ENCODE measurements at places on chromosomes 4 and X.
A peak's percentile ranks its signal among the peaks of the same experiment; 100 is the strongest.

- DNase-seq = no peak
Observed at GRCh38 chrX:7582191-7582590, 260.8 kb upstream of the VCX start.

DNA sequence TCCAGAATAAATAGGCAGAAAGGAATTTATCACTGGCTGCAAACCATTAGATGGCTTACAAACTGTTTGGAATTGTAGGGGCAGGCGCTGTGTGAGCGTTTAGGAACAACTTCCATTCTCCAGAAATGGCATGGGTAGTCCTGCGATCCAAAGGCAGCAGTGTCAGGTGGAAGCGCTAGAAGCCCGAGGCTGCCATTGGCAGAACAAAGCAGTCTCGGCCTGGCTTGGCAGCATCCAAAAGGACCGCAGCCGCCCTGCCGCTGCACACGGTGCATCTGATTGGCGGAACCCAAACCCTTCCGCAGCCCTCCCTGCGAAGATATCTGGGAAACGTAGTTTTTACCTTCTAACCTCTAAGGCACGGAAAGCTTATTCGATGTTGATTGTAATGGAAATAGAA lies 23.6 kb upstream of the YTHDC1 start:
- DNase-seq = no peak

- DNase-seq = no peak
Observed at GRCh38 chr4:83255584-83255983, 29.0 kb downstream of the COQ2 start.

DNA sequence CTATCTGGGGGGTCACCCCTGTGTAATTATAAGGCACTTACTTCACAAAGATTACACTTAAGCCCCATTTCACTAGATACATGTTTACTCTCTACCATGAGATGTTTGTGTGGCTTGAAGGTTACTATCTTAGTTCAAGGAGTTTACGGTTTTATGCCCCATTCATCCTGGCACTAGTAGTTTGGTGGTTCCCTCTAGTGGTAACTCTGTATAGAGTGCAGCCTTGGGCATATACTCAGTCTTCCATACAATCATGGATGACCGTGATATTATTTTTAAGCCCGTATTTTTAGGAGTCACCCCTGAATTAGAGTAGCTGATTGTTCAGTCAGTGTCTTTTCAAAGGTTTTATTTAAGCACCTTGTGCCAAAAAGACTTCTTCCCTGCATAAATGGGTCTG lies 109.9 kb upstream of the FAM47C start:
- DNase-seq = peak; percentile 0

- no peak for DNase-seq
Observed at GRCh38 chr4:109739547-109739946, 9.7 kb upstream of the PLA2G12A start.

- no peak for DNase-seq
Observed at GRCh38 chr4:118586357-118586790, 98.8 kb upstream of the METTL14 start.

DNA sequence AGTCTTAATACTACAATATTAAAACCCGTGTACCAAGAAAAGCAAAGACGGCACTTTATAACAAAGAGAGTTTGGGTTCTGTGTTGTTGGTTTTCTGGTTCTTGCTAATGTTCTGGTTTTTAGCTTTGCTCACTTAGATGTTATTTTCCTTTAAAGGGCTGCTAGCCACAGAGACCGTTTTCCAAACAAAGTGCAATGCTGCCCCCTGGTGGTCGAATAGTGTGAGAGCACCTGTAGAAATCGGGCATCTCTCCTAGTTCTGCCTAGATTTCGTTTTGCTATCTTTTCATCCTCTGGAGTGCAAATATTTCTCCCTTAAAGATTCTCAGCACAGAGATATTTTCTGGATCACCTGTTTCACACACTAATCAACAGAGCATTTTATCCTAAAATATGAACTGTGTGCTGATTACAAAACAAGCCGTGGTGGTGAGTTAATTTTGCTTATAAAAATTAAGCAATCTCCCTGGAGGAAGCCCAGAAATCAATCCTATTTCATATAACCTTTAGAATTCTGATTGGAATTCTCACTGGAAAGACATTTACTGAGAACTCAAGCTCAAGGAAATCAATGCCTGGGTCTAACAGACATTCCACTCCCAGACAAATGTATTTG lies 334.5 kb upstream of the NOCT start:
- peak; percentile 30 for DNase-seq

- no peak for DNase-seq
Observed at GRCh38 chr4:1488831-1489638, 82.8 kb upstream of the NKX1-1 start.

DNA sequence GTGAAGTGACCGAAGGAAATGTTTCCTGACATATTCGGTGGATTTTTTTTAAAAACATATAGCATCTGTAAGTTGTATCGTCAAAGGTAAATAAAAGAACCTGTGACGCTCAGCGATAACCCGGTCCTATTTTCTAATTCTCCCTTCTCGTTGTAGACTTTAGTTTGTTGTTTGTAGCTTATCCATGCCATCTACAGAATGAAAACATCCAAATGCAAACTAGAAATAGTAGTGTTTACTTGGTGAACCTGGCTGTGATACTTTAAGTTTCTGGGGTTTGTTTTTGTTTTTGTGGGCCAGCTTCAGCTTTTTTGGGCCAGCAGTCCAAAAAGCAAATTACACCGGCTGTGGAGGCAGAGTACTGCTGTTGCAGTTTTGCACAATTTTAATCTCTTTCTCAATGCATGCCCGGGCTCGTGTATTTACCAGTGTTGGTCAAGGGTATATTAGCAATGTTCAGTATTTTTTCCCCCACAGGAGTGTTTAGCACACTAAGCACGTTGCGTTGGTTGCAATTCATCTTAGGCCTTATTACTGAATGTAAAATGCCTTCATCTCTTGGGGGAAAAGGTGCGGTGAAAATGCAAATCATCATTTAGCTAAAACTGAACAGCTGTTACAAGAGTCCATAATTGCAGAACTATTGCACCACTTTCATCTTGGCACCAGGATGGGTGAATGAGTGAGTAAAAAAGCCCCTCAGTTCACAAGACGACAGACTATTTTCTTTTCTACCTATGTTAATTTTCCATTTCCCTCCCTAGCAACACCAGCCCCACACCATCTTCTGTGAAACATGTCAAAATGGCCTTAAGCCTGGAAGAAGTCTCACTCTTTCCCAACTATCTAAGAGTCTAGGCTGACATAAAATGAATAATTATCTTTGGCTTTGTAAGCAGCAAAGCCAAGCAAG lies 1.7 kb upstream of the CNOT6L start:
- no peak for DNase-seq

- no peak for DNase-seq
Observed at GRCh38 chr4:6178757-6179156, 21.6 kb downstream of the JAKMIP1 start.

GRCh38 chr4:89263265-89263664 lies 44.3 kb downstream of the GPRIN3 start:
- no peak for DNase-seq

DNA sequence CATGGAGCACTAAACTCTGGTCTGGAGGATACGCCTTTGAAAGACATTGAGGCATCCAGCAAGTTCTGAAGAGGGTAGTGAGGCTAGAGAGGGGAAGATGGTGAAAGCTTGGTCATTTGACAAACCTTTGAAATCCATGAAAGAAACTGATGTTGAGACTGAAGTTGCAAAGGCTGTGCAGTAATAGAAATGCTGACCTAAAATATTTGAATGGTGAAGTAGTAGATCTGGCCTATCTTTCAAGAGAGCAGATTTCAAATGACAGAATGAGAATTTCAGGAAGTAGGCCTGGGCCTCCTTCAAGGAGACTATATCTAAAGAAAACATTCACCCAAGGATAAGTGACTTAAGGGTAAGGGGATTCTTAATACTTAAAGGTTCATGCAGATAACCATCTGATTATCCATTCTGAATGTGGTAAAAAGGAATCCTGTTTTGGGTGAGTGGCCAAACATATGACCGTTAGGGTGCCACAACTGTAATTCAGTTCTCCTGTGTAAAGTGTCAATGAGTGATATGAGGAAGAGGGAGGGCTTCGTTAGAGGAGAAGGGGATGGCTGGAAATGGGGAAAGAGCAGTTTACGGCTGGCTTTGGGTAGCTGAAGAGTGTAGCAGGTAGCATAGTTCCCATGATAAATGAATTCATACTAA lies 62.2 kb downstream of the AMELX start:
- DNase-seq = no peak

GRCh38 chr4:97105347-97106099 lies 1037.8 kb downstream of the STPG2 start:
- peak; percentile 10 for DNase-seq

DNA sequence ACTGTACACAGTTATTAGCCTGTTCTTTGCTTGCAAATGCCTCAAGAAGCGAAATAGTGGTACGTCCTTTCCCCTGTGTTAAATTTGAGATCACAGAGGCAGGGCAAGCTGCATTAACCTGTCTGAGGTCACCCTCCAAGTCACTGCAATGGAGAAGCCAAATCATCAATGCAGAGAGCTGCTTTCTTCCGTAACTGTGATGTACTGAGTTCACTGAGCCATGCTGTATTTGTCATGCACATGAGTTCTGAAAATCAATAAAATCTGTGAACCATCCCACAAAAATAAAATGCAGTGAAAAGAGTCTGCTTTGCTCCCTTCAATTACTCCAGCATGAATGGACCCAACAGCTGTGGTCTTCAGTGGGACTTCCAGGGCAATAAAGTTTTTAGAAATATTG lies 393.5 kb downstream of the KCNIP4 start:
- DNase-seq = no peak

- peak; percentile 61 for DNase-seq
Observed at GRCh38 chr4:139666735-139667281, 1.2 kb downstream of the MGST2 start.

- no peak for DNase-seq
Observed at GRCh38 chr4:6125103-6125651, 75.2 kb downstream of the JAKMIP1 start.

GRCh38 chr4:184899261-184900134 lies 73.7 kb upstream of the ACSL1 start:
- DNase-seq = no peak

GRCh38 chr4:126748736-126749135 lies 884.0 kb upstream of the INTU start:
- DNase-seq = no peak

GRCh38 chr4:112633477-112634235 lies 3.1 kb downstream of the ZGRF1 start:
- DNase-seq = peak; percentile 13

DNA sequence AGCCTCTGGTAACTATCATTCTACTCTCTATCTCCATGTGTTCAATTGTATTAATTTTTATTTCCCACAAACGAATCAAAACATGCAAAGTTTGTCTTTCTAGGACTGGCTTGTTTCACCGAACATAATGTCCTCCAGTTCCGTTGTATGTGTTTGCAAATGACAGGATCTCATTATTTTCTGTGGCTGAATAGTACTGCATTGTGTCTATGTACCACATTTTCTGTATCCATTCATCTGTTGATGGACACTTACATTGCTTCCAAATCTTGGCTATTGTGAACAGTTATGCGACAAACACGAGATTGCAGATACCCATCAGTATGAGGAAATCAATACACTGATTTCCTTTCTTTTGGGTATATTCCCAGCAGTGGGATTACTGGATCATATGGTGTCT lies 8.4 kb upstream of the LDOC1 start:
- no peak for DNase-seq
